ENCODE measurements at places on chromosomes 11 and 22. TPM values are rescaled to one million over a fixed set of nuclear protein-coding genes. Genes with fewer than 3 reads are reported as not detected.

Gene LIPT2
- 6.5 TPM for total RNA-seq

Gene HMOX1
- 21.9 TPM for total RNA-seq

Gene TBX10
- total RNA-seq: not detected

GRCh38 chr11:85310479-85310878 lies 316.7 kb downstream of the DLG2 start:
- H3K36me3 ChIP-seq: no peaks in the 10 kb centered on the region
- H3K4me3 ChIP-seq: no peak overlapping the region

DNA sequence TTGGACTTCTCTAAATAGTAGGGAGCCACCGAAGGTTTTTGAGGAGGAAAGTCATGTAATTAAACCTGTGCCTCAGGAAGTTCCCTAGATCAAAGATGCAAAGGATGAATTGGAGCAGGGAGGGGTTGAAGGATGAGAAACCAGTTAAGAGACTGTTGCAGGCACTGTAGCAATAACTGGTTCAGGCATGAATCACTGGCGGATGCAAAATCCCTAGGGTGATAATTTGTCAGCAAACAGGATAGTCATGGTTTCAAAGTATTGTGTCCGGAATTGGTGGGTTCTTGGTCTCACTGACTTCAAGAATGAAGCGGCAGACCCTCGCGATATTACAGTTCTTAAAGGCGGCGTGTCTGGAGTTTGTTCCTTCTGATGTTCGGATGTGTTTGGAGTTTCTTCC lies 19.9 kb downstream of the TRIOBP start:
- no peak overlapping the region for H3K27ac ChIP-seq
- H3K4me1 ChIP-seq: no peaks in the 10 kb centered on the region
- H3K36me3 ChIP-seq: no peaks in the 10 kb centered on the region
- no peak for DNase-seq
- no peaks in the 10 kb centered on the region for H3K27me3 ChIP-seq

DNA sequence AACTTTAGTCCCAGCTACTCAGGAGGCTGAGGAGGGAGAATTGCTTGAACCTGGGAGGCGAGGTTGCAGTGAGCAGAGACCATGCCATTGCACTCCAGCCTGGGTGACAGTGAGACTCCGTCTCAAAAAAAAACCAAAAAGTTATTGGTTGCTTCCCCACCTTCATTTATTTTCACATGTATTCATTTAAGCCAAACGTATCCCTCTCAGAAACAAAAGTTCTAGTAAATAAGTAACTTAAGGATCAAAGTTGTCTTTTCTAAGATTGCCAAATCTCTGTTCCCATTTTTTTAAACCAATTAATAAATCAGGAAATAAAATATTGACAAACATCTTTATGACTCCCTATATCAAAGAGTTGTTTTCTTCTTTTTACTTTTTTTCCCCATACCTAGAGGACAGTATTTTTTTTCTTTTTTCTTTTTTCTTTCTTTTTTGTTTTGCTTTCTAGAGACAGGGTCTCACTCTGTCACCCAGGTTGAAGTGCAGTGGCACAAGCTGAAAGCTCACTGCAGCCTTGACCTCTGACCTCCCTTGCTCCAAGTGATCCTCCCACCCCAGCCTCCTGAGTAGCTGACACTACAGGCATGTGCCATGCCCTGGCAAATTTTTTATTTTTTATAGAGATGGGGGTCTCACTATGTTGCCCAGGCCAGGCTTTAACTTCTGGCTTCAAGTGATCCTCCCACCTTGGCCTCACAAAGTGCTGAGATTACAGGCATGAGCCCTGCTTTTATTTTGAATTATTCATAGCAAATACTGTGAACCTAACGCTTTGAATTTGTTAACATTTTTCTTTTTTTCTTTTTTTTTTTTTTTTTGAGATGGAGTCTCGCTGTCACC lies 11.4 kb downstream of the ZFTA start:
- no peak overlapping the region for H3K4me3 ChIP-seq
- no peak for DNase-seq
- H3K4me1 ChIP-seq: no peaks in the 10 kb centered on the region
- H3K27ac ChIP-seq: no peak overlapping the region
- H3K36me3 ChIP-seq: peaks cover 4% of the 10 kb centered on the region

GRCh38 chr11:31792036-31792435 lies 19.1 kb downstream of the PAX6 start:
- no peaks in the 10 kb centered on the region for H3K27me3 ChIP-seq
- H3K27ac ChIP-seq: no peak overlapping the region
- no peak overlapping the region for H3K4me3 ChIP-seq
- no peaks in the 10 kb centered on the region for H3K36me3 ChIP-seq
- peaks cover 1% of the 10 kb centered on the region for H3K4me1 ChIP-seq

GRCh38 chr11:7694235-7694634 lies 12.0 kb downstream of the OVCH2 start:
- H3K27ac ChIP-seq: no peak overlapping the region
- H3K27me3 ChIP-seq: peaks cover 14% of the 10 kb centered on the region
- H3K36me3 ChIP-seq: no peaks in the 10 kb centered on the region

DNA sequence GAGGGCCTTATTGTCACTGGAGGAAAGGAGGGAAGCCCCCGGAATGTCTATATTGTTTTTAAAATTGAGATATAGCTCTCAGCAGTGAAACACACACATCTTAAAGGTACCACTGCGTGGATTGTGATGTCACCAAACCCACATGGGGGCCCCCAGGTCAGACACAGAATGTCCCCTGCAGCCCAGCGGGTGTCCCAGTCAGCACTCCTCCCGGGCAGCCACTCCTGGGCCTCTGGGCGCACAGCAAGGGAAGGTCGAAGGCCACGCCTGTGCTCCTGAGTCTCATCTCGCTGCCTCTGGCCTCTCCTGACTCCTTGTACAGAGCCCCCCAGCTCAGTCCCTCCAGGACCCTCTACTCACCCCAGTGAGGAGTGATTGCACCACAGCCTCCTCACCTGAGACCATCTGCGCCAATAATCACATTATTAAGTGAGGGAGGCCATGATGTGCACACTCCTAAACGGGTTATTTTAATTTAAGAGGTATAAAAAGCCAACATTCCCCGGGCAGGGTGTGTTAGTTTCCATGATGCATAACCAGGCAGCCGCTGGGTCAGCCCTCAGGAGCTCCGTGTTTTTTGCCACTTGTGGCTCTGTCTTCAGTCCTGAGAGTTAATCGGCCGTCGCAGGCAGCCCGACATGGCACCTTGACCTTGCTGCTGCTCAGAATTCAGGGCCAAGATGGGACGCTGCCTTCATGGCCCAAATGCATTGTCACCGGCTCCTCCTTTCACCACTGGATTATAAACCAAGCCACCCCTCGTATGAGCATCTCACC lies 1089.3 kb downstream of the BRD1 start:
- no peaks in the 10 kb centered on the region for H3K27me3 ChIP-seq
- no peaks in the 10 kb centered on the region for H3K36me3 ChIP-seq
- H3K27ac ChIP-seq: no peak overlapping the region
